ENCODE measurements at places on chromosomes 13 and 19.
A peak's percentile ranks its signal among the peaks of the same experiment; 100 is the strongest.

DNA sequence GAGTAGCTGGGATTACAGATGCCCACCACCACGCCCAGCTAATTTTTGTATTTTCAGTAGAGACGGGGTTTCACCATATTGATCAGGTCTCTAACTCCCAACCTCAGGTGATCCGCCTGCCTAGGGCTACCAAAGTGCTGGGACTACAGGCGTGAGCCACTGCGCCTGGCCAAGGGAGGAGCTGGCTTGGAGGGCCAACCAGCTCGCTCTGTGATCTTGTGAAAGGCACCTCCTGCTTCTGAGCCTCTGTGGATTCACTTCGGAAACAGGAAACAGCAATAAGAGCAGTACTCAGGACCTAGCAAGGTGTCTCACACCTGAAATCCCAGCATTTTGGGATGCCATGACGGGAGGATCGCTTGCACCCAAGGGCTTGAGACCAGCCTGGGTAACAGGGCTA, 2.0 kb upstream of the ELL start:
- DNase-seq, result no peak

DNA sequence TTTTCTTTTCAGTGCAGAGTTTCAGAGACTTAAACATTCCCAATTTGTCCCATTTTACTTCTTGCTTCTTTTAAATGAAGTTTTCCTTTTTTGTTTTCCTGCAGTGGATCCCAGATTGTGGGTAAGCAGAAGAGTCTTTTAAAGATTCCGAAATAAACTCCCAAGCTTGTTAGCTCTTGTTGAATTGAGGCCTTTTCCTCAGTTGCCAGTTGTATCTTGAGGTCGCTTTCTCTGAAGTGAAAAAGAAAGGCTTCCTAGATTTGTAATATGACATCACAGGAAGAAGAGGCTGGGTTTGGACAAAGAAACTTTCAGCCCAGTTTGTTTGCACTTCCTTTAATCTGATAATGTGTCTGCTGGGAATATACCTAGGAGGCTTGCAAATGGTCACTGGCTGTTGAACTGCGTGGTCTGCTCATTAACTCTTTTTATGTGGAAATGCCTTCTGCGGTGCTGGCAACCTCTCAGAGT, at the start of gene LPAR6:
Gene LPAR6 (minus strand): TSS at position 233 of the 471 bp plus-strand sequence. CDS start 690 bp downstream, outside the sequence.
- no peak for DNase-seq

- peak; percentile 66 for DNase-seq
These were observed 486 bp upstream of the SPINT2 start for GRCh38 chr19:38263689-38264485.

DNA sequence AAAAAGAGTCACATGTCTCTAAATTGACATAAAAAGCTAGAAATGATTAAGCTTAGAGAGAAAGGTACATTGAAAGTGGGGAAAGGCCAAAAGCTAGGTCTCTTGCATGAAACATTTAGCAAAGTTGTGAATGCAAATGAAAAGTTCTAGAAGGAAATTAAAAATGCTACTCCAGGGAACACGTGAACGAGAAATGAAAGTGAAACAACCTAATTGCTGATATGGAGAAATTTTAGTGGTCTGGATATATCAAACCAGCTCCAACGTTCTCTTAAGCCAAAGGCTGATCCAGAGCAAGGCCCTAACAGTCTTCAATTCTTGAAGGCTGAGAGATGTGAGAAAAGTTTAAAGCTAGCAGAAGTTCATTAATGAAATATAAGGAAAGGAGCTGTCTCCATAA, 419.8 kb downstream of the SLITRK6 start:
- no peak for DNase-seq

DNA sequence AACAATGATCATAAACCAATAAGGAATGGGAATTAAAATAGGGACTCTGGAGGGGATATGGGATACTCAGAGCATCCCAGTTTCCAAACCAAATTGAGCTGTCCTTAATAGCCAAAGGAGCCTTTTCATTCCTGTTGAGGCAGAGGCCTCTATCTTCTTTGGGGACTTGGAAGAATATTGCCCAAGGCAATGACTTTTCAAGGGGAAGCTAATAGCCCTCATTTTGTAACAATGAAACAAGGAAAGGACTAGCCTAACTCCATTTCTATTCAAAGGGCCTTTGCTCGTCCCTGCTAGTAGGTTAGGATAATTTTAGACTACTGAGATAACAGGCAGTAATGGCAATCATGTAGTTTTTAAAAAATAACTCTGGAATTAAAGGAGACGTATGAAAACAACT, 789.8 kb upstream of the SLITRK5 start:
- no peak for DNase-seq

DNA sequence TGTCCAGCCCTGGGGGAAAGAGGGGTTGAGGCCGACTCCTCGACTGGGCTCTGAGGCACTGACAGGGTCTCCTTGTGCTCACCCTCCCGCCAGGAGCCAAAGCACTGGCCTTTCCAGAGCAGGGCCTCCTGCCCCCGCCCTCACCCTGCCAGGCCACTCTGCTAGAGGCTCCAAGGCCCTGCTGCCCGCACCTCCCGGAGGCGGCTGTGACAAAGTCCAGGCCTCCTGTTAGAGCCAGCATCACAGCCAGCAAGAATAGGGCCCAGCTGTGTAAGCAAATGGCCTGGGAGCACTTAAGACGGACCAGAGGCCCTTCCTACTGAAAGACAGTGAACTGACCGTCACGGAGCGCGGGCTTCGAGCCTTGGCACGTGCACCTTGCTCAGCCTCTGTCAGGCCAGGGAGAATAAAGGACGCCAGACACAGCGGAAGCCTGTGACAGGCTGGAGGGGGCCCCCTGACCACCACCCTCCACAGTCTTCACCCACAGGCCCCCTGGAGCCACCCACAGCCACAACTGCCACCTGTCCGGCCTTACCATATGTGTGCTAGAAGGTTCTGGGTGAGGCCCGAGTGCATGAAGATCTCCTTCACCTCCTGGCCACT, 50.9 kb downstream of the EPS15L1 start:
- no peak for DNase-seq

GRCh38 chr19:45569619-45570421, 14.8 kb downstream of the OPA3 start:
- DNase-seq, result peak; percentile 57

GRCh38 chr13:92038905-92039304, 640.5 kb downstream of the GPC5 start:
- DNase-seq, result no peak

DNA sequence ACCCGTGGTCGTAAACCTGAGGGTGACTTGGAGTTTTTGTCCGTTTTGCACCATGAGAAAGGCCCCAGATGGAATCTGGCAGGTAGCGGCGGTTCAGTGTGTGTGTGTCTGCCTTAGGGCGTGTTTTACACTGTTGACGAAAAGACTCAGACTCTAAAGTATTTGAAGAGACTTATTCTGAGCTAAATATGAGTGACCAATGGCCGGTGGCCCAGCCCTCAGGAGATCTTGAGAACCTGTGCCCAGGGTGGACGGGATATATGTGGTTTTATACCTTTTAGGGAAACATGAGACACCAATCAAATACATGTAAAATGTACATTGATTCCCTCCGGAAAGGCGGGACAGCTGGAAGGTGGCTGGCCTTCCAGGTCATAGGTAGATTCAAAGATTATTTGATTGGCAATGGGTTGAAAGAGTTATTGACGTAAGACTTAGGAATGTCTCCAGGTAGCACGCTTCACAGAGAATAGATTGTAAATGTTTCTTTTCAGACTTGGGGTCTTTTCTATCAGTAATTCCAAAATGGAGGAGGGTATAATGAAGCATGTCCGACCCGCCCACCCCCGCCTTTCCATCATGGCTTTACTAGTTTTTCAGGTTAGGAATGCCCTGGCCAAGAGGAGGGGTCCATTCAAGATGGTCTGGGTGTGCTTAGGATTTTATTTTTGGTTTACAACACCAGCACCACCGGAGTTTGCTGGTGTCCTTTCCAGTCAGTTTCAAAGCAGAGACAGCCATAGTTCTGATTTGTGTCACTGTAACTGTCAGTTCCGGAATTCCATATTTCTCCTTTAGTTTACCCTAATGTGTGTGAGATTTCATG, 1.0 kb upstream of the ZNF529 start:
- DNase-seq, result no peak

DNA sequence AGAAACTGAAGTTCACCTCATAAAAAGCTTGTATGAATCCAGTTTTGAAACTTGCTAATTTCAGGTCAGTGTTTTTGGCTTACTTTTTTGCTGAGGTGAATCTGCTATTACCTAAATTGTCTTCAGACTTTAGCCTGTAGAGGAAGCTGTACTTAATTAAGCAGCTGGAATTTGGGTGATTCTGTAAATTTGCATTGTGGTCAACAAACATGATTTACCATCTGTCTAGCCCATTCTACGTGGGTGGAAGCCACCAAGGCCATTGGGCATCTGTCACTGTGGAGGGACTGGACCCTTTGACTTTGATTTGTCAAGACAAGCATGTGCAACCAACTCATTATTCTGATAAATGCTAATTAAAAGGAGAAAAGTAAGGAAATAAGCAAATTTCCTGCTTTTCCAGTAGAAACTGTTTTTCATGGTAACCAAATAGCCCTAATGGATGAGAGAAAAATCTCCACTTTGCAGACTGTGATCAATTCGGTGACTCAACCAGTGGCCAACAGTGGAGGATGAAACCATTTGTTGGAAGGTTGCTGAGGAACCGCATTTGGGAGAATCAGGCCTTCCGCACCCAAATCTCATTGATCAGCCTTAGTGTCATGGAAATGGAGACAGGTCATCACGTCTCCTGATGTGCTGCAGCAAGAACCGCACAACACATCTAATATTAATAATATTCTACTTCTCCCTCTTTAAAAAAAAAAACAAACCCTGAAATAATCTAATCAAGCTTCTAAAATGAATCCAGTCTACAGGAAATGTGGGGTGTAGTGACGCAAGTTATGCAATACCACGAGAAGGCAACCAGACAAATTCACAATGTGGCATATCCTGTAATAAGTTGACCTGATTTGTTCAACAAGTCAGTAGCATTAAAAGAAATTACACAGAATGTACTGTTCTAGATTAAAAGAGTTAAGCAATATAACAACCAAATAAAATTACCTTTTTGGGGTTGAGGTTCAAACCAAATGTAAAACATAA, 54.3 kb downstream of the GARRE1 start:
- no peak for DNase-seq

DNA sequence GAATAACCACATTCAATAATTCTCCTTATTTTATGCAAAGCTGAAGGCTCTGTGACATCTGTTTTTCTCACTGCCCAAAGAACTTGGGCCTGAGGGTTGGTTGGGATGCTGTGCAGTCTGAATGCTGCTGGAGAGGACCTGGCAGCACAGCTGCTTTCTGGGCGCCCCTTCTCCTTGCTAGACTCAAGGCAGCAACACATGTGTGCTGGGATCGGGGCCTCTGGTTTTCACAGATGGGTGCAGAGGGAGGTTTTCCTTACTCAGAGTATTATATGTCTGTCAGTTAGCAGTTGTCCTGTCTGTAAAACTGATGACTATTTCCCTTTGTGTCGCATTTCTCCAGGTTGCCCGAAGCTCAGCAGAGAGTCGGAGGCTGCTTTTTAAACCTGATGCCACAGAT, 53.2 kb upstream of the TEX29 start:
- DNase-seq, result no peak

DNA sequence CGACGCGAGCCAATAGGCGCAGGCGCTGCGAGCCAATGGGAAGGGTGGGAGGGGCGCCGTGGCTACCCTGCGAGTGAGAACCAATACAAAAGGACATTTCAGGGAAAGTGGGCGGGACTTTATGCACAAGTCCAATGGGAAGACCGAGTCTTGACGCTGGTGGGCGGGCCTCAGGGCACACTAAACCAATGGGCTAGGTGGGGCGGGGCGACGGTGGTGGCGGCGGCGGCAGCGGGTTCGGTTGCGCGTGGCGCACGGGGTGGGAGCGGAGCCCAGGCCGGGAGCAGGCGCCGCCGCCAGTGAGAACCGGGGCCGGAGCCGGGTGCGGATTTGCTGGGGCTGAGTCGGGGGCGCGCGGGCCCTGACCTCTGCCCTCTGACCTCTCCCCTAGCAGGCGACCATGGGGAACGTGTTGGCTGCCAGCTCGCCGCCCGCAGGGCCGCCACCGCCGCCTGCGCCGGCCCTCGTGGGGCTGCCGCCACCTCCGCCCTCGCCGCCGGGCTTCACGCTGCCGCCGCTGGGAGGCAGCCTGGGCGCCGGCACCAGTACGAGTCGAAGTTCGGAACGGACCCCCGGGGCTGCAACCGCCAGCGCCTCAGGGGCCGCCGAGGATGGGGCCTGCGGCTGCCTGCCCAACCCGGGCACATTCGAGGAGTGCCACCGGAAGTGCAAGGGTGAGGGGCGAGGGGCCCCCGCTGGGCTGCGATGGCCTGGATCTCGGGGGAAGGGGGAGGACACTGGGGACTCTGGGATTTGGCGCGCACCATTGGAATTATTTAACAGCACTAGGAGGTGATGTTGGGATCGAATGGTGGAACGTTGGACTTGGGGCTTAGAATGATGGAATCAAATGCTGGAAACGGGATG, at the start of gene TOMM40:
Gene TOMM40 (plus strand): TSS at position 239 of the 867 bp plus-strand sequence. CDS start 162 bp downstream, at position 401.
- peak; percentile 26 for DNase-seq

- peak; percentile 43 for DNase-seq
These were observed 32.2 kb downstream of the SLAIN1 start for GRCh38 chr13:77729502-77730221.

GRCh38 chr19:51025809-51026553, 435 bp downstream of the KLK11 start:
- DNase-seq, result no peak

- DNase-seq, result no peak
These were observed 19.6 kb downstream of the MPND start for GRCh38 chr19:4362831-4363545.

DNA sequence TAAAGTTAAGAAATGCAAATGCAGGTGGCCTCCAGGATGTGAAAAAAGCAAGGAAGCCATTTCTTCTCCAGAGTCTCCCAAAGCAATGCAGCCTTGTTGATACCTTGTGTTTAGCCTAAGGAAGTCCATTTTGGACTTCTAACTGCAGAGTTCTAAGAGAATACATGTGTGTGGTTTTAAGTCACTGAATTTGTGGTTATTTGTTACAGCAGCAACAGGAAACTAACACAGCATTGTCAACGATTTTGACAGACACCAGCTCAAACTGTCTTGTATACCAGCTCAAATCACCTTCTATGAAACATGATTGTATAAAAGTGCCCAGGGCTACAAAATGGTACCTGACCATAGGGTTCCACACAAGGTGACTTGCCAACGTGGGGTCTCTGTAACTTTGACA, 151.4 kb downstream of the NALCN start:
- no peak for DNase-seq

- DNase-seq, result peak; percentile 33
These were observed 16.1 kb upstream of the MADCAM1 start for GRCh38 chr19:480016-480855.

- DNase-seq, result peak; percentile 83
These were observed at the start of the genes MAN2B1 and WDR83 for GRCh38 chr19:12666265-12667048. Gene MAN2B1, minus strand, starts transcription at chr19:12666742. Its CDS starts 41 bp downstream, at chr19:12666701. Gene WDR83, plus strand, starts transcription at chr19:12666807. Its CDS starts 2,984 bp downstream, at chr19:12669791.

DNA sequence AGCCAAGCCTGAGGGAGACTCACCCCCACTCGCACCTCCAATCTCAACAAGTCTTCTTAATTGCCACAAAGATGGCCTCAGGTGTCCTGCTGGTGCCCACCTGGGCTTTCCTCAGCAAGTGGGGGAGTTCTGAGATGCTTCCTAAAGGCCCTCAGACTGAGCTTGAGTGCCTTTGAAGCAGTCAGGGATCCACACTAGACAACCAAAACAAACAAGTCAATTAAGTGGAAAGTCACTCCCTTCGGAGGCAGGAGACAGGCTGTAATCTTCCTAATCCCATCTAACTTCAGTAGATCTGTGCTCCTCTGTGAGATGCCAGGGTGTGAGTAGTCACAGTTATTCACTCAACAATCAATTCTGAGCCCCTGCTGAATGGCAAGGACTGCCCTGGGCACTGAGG, 68.3 kb upstream of the SERP2 start:
- DNase-seq, result no peak

GRCh38 chr13:74710006-74710405, 575.8 kb upstream of the KLF12 start:
- no peak for DNase-seq
